ENCODE measurements at places on chromosomes 11 and 22.

DNA sequence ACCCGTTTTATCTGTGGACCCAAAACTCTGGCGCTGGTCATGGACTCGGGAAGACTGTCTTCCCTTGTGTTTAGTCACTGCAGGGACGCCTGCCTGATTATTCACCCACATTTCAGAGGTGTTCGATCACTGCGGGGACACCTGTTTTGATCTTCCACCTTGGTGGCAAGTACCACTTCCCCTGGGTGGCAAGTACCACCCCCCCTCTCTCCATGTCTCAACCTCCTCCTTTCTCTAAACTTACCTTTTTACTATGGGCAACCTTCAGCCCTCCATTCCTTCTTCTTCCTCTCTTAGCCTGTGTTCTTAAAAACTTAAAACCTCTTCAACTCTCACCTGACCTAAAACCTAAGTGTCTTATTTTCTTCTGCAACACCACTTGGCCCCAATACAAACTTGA, 1.9 kb upstream of the NDUFC2 start:
- no peak for DNase-seq

GRCh38 chr11:109000531-109000930, 335.7 kb downstream of the DDX10 start:
- DNase-seq: no peak

DNA sequence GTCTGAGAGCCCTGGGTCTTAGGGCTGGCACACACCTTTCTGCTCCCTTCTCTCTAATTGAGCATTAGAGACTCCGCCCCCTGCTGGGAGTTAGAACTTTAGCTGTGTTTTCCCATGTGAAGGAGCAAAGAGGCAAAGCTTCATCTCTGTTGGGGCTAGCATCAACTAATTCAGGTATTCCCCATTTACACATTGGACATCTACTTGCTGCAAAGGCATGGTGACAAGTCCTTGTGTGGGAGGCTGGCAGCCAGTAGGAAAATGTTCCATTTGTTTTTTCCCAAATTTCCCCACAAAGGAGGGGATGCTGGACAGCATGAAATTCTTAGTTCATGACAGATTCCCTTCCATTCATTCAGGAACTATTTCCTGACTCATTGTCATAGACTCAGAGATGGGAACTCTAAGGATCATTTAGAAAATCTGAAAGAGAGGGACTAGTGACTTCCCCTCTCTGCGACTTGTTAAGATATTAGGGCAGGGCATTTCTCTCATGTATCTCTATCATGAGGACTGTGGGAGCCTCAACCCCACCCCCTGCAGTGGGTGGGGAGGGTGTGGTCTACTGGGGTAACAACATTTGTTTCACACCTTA, 3.6 kb downstream of the CD44 start:
- no peak for DNase-seq

GRCh38 chr11:81989093-81989492, 744.6 kb downstream of the FAM181B start:
- no peak for DNase-seq

GRCh38 chr22:45964926-45965527, 11.9 kb downstream of the WNT7B start:
- no peak for DNase-seq

GRCh38 chr22:30474683-30475424, 3.0 kb upstream of the SEC14L3 start:
- DNase-seq: no peak

Measured in activated T-helper 1 cell treated with Interleukin-2 at 50 U/mL for 16 hours (primary cell).